Amygdala (tissue), 56 donors: ENCODE measurements at places on chromosomes 4 and X.

GRCh38 chrX:113545040-113545439 lies 704.4 kb upstream of the AMOT start:
- DNase-seq = no peak

- no peak for DNase-seq
Measured at GRCh38 chr4:81452452-81453006, 19.2 kb downstream of the RASGEF1B start.

DNA sequence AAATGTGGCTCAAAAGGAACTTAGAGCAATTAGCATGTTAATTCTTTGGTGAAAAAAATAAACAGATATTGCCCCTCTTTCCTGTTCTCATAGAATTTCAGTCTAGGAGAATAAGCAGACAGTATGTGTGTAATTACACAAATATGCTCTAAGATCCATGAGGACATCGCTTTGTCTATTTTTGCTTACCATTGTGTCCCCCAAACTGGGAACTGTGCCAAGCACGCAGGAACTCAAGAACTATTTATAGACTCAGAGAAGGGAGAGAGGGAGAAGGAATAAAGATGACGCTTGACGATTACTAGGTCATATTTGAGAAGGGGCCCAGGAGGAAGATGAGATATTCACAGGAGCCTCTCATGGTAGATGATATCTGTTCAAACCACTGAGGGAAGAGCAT lies 692.6 kb downstream of the RAB28 start:
- DNase-seq = no peak

DNA sequence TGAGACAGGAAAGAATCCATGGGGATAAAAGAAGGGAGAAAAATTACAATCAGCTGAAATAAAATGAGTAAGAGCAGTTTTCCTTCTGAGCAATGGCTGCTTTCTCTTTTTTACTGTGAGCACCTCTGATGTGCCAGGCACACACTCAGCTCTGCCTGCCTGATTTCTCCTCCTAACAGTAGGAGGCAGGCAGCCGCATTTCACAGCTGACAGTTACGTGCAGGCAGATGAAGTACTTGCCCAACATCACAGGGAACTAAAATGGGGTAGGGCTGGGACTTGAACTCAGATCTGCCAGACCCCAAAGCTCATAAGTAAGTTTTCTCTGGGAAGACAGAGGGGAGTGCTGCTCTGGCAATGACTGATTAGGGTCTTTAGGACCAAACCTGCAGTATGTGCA lies 54.6 kb downstream of the C4orf50 start:
- DNase-seq = no peak

DNA sequence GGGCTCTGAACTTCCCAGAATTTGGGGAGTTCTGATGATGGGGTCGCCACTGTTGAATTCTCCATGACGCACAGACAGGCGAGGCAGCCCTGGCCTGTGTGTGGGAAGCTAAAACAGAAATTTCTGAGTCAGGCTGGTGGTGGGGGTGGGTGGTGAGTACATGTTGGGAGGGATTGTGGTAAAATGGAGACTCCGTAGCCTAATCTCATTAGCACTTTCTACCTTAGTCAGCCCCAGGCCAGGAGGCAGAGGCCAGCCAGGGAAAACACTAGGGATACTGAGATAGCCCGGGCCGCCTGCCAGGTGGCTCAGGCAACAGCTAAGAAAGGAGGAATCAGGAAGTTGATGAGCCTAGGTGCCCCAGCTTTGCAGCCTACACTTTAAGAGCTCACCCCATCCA lies 39.3 kb upstream of the NHSL2 start:
- no peak for DNase-seq

GRCh38 chrX:71178908-71179307 lies 34.3 kb downstream of the NLGN3 start:
- peak; percentile 9 for DNase-seq

- DNase-seq = no peak
Measured at GRCh38 chr4:186723292-186724057, at the start of gene FAT1. TSS of gene FAT1 (minus strand) at chr4:186723856. CDS start at chr4:186709827, 14,029 bp downstream.

DNA sequence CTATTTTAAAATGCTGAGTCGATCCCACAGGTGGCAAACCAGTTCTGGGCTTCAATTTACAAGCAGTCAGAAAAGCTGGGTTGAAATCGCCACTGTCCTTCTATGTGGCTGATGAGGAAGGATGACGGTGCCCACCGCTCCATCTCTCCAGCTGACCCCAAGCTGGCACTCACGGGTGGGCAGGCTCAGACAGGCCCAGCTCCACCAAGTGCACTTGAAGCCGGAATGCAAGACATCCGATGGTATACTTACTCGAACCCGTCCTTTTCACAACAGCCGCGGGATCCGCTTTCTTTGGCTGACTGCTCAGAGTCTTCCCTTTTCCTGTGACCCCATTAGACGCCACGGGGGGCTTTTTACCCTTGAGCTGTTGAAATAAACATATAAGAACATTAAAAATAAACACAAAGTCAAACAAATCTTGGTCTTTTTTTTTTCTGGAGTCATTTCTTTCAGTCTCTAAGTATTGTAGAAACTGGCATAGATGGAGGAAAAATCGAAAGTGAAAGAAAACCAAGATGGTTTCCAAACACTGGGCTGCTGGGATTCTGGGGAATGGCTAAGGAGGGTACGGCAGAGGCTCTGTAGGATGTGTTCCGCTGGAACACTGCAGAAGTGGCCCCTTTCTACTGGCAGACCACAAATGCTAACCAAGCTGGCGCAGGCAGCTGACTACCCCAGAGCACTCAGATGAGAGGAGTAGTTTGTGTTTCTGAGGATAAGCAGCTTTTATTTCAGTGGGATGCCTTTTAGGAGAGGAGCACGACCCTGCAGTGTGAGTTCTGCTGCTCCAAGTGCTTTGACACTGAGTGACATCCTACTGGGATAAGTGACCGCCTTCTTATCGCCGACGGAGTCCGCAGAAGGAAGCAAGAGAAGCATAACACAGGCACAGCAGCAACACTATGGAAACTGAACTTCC lies 160.9 kb downstream of the AFAP1 start:
- no peak for DNase-seq

- no peak for DNase-seq
Measured at GRCh38 chrX:136779346-136779781, 1.4 kb downstream of the ARHGEF6 start.

DNA sequence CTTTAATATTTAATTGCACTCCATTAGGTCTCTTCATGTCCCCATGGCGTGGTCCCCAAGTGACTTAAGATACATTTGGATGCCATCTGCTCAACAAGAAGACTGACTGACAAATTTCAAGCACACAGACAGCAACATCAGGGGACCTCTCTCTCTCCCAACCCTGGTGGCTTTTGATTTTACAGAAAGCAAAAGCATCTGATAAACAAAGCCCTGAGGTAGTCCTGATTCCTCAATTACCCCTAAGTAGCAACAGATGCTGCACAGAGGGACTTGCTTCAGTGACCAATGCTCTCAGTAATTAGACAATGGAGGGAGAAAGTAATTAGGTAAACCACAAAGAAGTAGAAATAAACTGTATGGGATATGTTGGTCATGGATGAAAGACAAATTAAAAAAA lies 426.4 kb downstream of the INPP4B start:
- no peak for DNase-seq

GRCh38 chr4:146134761-146135445 lies 40.6 kb upstream of the LSM6 start:
- peak; percentile 24 for DNase-seq

DNA sequence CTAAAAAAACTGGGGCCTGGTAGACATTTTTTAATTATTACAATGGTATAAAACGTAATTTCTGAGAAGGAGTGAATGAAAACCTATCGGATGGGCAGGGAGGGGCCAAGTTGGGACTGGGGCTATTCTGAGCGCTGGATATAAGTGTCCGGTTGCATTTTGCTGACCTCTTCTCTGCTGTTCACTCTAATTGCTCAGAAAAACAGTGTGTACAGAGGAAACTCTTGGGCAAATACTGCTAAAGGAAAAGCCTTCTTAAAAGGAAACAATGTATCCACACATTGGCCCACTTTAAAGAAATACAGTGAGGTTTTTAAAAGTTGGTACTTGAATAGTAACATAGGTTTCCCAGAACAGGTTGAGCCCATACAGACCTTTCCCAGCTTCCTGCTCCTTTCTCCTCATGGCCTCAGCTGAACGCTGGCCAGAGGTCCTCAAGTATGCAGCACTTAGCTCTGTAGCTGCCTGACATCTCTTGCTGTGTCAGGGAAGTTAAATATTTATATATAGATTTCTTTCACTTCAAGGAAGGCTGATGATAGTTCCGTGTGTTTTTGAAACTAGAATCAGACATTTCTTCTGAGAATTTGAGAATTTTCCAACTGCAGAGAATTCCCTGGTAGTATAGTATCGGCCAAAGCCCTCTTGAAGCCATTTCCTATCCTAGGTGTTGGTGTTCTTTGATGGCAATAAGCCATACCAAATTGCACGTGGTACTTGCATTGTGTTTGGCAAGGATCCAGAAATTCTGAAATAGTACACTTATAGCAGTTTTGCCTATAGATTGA lies 97.1 kb upstream of the SLC4A4 start:
- DNase-seq = no peak

- DNase-seq = no peak
Measured at GRCh38 chrX:134679644-134680043, 21.4 kb upstream of the PLAC1 start.

DNA sequence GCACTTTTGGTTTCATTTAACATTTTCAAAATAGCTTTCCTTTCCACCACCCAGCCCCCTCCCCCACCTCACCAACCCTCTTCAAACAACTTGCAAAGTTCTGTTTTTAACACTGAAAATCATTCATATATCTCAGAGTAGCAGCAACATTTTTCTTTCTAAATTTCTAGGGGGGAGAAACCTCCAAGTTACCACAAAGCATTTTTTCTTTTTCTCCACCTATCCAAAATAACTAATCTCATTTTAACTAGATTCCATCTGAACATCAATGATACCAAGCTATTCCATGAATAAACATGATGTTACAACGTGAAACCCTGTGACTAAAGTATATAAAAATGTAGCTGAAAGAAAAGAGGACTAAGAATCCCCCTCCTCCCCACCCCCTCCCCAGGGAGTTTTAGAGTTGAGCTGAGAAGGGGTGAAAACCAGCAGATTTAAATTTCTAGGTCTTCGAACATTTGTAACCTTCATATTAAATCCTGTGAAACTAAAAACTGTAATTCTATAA lies 5.2 kb downstream of the LDB2 start:
- no peak for DNase-seq

DNA sequence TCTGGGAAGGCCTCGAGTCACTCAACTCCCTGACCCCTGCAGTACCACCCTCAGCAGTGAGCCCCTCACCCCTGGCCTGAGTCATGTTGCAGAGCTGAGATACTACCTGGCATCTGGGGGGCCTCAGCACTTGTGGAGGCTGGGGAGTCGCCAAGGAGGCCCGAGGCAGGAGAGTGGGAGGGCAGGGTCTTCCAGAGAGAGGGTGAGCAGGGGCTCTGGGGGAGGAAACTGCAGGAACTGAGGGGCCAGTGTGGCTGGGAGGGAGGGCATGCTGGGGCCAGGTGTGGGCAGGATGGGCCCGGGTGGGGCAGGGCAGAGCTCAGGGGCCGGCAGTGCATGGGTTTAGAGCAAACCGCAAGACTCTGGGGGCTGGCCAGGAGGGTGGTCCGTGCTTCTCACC lies 59.7 kb downstream of the SORCS2 start:
- no peak for DNase-seq

DNA sequence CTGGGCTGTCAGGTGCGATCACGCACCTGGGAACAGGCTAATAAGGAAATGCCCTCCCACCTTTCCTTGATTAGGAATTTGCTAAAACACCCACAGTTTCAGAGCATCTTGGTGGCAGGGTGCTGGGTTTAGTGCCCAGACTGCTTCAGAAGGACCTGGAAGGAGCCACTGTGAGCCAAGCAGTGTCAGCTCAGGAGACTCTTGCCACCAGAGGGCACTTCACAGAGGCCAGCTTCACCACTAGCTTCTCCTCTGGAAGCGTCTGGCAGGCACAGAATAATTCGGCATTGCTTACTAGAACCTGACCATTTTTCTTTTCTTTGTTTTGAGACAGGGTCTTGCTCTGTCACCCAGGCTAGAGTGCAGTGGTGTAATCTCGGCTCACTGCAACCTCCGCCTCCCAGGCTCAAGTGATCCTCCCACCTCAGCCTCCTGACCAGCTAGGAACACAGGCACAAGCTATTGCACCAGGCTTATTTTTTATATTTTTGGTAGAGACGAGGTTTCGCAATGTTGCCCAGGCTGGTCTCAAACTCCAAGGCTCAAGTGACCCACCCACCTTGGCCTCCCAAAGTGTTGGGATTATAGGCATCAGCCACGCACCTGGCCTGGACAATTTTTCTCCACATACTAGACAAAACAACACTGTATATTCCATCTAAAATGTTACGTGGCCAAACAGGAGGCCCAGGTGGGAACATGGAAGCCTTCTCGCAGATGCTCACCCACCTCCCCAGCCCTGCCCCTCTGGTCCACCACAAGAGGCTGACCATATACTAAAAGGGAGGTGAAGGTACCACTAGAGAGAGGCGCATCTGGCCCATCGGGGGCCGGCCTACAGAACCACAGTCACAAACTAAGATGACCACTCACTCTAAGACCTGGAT lies 14.1 kb downstream of the NOP14 start:
- DNase-seq = no peak

- no peak for DNase-seq
Measured at GRCh38 chr4:164946810-164947209, 30.6 kb downstream of the TRIM61 start.

- no peak for DNase-seq
Measured at GRCh38 chr4:8701126-8702019, 108.8 kb downstream of the CPZ start.

- no peak for DNase-seq
Measured at GRCh38 chr4:158782551-158783360, 13.9 kb downstream of the FNIP2 start.

DNA sequence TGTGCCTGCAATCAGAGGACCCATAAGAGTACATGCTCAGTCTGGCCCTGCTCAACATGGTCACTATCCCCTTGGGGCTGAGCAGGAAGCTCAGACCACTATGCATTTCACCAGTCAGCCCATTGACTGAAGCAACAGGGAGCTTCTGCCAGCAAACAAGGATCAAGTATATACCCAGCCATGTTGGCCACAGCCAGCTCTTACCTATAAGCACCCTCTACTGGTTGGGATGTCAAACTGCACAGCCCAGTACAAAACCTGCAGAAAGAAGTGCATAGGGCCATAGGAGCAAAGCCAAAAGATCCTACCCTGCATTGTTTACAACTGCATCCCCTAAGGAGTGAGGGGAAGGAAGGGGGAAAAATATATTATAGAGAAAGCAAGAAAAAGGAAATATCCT lies 214.4 kb upstream of the CPEB2 start:
- no peak for DNase-seq

DNA sequence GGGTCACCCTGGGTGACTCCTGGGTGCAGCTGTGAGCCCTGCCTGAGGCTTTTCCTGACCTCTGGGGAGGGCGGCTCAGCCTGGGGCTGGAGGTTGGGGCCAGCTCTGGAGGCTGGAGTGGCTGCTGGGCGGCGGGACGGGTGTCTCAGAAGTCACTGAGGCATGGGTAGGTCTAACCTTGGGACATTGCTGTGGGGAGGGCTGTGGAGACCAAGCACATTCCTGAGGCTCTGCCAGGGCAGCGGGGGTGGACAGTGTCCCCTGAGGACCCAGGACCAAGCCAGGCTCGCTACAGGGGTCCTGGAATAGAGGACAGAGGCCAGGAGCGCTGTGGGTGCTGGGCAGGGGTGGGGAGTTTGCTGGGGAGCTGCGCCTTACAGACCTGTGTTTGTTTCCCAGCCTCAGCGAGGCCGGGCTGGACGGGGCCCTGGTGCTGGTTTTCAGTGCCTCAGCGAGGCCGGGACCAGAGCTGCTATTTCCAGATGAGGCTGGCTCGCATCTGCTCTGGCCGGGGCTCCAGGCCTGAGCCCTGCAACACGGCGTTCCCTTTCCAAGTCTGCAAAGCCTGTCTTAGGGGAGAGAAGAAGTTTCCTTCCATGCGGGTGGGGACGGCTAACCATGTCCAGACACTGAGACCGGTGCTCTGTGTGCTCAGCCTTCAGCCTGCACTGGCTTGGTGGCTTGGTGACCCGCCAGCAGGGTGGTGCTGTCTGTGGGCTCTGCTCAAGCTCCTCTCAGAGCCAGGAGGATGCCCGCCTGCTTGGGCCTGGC lies 3.0 kb upstream of the SLC25A6 start:
- DNase-seq = no peak
